ENCODE measurements at places on chromosomes 6 and 20. TPM values are rescaled to one million over a fixed set of nuclear protein-coding genes. Genes with fewer than 3 reads are reported as not detected.

The ARHGAP40 gene
- not detected for total RNA-seq

The PAK5 gene
- total RNA-seq, result not detected

The ZBP1 gene
- 25.2 TPM for total RNA-seq

The SIRPD gene
- total RNA-seq, result not detected

The TRIM31 gene
- total RNA-seq, result not detected

The KCNS1 gene
- total RNA-seq, result not detected

The CPNE5 gene
- total RNA-seq, result 0.70 TPM

The MRAP2 gene
- not detected for total RNA-seq

The ULBP1 gene
- total RNA-seq, result not detected

The GSTA3 gene
- not detected for total RNA-seq

The SEC23B gene
- total RNA-seq, result 46.8 TPM

The LRRC73 gene
- total RNA-seq, result 0.67 TPM

The MTO1 gene
- 98.9 TPM for total RNA-seq

The ME1 gene
- 0.67 TPM for total RNA-seq

The RNASET2 gene
- total RNA-seq, result 306 TPM

The HCRTR2 gene
- not detected for total RNA-seq
